ENCODE measurements at places on chromosomes 12 and 14. TPM values are rescaled to one million over a fixed set of nuclear protein-coding genes. Genes with fewer than 3 reads are reported as not detected.

DNA sequence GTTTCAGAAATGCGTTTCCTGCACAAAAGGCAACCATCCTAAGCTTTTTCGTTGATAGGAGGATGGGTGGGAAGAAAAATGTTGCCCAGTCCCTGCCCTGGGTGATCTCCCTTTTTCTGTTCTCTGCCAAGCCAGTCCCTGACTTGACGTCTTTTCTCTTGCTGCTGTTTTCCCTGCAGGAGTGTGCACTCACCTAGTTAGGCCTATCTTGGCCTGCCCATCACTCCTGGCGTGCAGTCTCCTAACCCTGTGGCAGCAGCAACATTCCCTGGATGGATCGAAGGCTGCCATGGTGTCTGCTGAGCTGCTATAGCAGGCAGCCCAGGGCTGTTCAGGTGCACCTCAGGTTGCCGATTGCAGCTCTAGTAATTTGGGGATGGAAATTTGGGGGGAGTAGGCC lies 1.2 kb downstream of the UNC119B start:
- H3K27ac ChIP-seq: peak overlapping the region; percentile 21
- peaks cover 41% of the 10 kb centered on the region for H3K4me1 ChIP-seq
- H3K4me3 ChIP-seq: peak overlapping the region; percentile 87
- no peaks in the 10 kb centered on the region for H3K27me3 ChIP-seq
- peaks cover 6% of the 10 kb centered on the region for H3K36me3 ChIP-seq
- DNase-seq: no peak

TARBP2 gene
- total RNA-seq: 66.6 TPM

DNA sequence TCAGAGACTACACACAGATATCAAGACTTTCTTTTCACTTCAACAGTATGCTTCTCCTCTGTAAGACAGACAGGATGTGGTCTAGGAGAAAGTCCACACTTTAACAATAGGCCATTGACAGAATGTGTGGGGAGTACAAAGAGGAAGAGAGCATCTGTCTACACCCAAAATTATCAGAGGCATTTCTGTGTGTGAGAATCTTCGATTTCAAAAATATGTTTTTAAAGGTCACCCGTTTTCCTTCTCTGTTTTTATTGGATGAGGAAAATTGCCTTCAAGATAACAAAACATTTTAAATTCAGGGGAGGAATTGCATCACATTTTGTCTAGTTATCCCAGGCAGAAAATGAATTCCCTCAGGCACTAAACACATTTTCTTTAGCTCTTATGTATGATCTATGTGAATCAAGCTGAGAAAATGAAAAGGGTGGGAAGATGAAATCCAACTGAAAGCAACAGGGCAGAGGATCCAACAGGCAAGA lies 16.4 kb downstream of the NAV3 start:
- H3K4me1 ChIP-seq: peaks cover 30% of the 10 kb centered on the region
- H3K27me3 ChIP-seq: no peaks in the 10 kb centered on the region
- H3K36me3 ChIP-seq: no peaks in the 10 kb centered on the region
- H3K27ac ChIP-seq: peak overlapping the region; percentile 81

DNA sequence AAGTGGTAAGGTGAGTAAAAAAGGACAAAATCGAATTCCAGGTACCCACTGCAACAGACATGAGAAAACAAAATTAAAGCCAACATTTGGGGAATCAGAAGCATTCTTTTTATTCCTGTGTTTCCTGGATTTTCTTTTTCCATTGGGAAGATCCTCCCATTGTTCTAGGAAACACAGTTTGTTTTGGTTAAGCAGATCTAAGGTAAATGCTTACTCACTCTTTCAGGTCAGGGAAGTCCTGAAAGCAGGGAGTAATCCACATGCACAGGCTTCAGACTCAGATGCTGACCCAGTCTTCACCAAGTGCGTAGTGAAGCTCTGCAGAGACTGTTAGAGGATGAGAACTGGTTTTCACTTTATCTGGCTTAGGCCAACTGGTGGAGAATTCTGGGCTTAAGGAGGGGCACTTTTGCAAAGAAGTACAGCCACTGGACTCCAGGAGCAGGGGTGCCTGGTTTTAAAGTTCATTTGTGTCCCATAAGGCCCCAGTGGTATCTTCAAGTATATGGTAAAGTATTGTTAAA lies 57.7 kb downstream of the RPAP3 start:
- peaks cover 14% of the 10 kb centered on the region for H3K36me3 ChIP-seq
- H3K4me3 ChIP-seq: no peak overlapping the region
- no peaks in the 10 kb centered on the region for H3K27me3 ChIP-seq
- peaks cover 4% of the 10 kb centered on the region for H3K4me1 ChIP-seq

DNA sequence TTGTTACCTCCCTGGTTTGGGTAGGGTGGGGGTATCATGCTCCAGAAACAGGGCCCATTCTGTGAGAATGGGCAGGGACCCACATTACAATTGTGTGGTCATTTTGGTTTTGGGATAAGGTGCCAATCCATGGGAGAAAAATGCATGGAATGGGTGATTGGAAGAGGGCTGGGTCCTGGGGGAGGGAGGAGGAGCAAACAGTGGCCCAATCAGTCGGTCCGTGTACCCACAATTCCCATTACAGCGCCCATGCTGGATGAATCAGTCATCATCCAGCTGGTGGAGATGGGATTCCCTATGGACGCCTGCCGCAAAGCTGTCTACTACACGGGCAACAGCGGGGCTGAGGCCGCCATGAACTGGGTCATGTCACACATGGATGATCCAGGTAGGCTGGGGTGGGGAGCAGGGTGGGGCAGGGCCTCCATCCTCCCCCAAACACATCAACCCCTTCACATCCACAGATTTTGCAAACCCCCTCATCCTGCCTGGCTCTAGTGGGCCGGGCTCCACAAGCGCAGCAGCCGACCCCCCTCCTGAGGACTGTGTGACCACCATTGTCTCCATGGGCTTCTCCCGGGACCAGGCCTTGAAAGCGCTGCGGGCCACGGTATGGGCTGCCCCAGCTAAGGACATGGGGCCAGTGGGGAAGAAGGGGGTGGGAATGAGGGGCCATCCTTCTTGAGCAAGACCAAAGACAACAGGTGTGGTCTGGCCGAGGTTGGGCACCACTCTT lies 3.6 kb upstream of the TPI1 start:
- H3K4me3 ChIP-seq: no peak overlapping the region
- H3K36me3 ChIP-seq: peaks cover 31% of the 10 kb centered on the region
- no peak overlapping the region for H3K27ac ChIP-seq
- DNase-seq: no peak
- peaks cover 3% of the 10 kb centered on the region for H3K27me3 ChIP-seq

IL26 gene
- not detected for total RNA-seq

SLCO1B1 gene
- total RNA-seq: 0.21 TPM

DNA sequence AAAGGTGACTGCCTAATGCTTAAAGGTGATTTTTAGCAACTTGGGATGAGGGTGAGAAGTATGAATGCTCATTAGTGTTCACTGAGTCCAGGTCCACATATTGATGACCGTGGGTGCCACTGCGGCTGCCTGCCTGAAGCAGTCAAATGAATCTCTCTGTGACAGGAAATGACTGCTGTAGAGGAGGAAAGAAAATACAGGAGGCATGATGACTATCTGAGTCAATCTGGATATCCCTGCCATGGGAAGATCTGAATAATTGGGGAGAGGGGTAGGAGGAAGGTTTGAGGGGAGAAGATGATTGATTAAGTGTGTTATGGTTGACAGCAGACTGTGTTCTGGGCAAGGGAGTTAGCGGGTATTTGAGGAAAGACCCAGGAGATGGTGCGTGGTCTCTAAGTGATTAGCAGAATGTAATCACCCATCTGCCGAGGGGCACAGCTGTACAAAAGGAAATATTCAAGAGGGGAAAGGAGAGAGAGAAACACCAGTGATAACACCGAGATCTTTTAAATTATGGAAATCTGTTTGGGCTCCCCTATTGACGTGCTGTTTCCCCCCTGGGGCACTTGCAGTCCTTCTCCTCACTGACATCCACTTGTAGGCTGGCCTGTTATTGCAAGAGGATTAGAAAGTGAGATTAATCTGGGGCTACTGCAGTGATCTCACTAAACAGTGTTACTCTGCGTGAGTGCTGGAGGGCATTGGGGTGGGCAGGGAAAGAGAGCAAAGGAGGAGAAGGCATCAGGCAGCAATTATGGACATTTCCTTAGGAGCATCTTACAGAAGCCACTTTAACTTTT lies 97.7 kb downstream of the AKAP6 start:
- no peak for DNase-seq
- H3K4me3 ChIP-seq: no peak overlapping the region
- H3K36me3 ChIP-seq: peaks cover 5% of the 10 kb centered on the region
- no peaks in the 10 kb centered on the region for H3K27me3 ChIP-seq
- peaks cover 24% of the 10 kb centered on the region for H3K4me1 ChIP-seq

IGF1 gene
- total RNA-seq: not detected

Data from neural crest cell (in vitro differentiated cells).